IMR-90 (cell line): ENCODE measurements at places on chromosomes 5 and 9.

DNA sequence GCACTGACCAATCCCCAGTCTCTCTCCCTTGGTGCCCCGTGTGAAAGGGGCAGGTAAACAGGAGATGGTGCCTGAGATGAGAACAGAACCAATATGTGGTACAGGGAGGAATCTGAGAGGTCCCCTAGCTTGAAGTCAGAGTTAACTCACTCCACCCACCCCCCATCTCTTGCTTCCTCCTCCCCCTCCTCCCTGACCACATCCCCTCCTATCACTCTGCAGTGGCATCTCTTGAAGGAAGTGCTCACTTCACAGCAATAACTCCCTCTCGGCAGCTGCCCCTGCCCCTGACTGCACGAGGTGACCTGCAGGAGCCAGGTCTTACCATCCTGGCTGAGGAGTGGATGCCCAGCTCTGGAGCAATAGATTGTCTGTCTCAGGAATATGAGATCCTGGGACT lies 224.0 kb downstream of the GAS1 start:
- DNase-seq: no peak

DNA sequence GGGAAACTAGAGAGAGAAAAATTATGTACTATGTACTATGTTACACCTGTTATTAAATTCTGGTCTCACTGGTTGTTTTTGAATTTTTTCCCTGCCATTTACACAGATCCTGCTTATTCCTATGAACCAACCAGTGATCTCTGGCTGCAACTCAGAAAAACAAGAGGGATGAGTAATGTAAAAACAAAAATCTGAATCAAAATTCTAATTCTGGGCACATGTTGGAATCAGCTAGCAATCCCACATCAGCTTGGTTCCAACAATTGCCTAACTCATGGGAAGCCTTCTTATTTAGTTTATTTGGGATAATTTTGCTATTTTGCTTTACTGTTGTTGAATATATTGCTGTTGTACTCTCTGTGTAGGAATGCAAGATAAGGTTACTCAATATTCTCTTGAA lies 78.3 kb downstream of the PLK2 start:
- no peak for DNase-seq

GRCh38 chr9:682633-683508 lies 158.6 kb upstream of the DMRT1 start:
- DNase-seq: peak; percentile 43

- no peak for DNase-seq
These were observed 254.2 kb downstream of the TRIM32 start for GRCh38 chr9:116941266-116941665.

- DNase-seq: no peak
These were observed 1.1 kb downstream of the DNLZ start for GRCh38 chr9:136362450-136362784.

- no peak for DNase-seq
These were observed 55.6 kb downstream of the RXRA start for GRCh38 chr9:134381671-134382516.

DNA sequence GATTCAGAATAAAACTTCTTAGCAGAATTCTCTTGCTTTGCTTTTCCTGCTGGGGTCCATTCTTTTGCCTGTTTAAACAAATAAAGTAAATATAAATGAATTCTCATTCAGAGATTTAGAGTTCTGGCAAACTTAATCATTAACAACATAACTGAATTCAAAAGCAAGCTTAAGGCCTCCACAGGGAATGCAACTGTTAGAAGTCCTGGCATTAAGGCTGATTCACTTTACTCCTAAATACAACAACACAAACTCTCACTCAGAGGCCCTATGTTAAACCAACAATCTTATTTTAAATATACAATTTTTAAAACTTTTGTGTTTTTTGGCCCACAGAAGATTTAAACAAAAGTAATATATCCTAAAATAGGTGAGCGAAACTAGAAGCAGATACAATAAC lies 178.3 kb downstream of the AP3B1 start:
- no peak for DNase-seq

GRCh38 chr5:132203916-132204315 lies 23.7 kb downstream of the P4HA2 start:
- no peak for DNase-seq

- DNase-seq: no peak
These were observed 94.7 kb upstream of the ANKRD55 start for GRCh38 chr5:56327809-56328208.

- DNase-seq: no peak
These were observed 6.3 kb downstream of the PCDH1 start for GRCh38 chr5:141871870-141872269.

DNA sequence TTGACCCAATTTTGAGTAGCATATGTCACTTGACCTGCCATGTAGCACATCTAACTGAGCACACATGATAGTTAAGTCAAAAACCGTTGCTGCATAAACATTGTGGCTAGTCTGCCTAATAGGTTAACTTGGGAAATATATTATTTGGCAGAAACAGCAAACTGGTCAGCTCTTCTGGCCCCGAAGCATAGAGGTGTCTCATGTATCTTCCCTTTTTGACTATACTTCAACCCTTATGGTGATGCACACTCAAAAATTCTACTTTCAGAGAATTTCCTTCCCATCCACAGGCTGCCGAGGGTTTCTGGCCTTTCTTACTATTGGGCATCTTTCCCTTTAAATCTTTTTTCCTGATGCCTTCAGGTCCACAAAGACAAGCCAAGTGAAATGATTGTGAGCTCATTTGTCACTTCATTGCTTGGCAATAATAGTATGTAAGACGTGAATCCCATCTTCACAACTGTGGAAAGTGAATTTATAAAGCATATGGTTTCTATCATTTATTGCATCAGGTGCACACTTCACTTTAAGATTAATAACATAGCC lies 41.2 kb downstream of the MOCS2 start:
- DNase-seq: no peak

DNA sequence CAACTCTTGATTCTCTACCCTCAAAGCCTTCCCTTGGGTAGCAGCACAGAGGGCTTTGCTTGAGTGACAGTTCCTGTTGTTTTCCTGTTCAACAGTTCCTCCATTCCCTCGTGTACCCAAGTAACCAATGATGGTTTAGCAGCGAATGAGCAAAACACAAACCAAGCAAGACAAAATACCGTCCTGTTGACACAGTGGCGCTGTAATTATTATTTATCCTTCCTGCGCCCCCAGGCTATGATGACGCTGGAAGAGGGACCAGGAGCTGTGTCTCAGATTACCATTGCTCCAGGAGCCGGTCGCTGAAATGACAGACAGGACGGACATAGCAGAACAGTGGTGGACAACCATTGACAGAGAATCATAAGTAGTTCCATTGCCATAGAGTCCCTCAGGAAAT lies 154.8 kb downstream of the GADD45G start:
- DNase-seq: no peak

DNA sequence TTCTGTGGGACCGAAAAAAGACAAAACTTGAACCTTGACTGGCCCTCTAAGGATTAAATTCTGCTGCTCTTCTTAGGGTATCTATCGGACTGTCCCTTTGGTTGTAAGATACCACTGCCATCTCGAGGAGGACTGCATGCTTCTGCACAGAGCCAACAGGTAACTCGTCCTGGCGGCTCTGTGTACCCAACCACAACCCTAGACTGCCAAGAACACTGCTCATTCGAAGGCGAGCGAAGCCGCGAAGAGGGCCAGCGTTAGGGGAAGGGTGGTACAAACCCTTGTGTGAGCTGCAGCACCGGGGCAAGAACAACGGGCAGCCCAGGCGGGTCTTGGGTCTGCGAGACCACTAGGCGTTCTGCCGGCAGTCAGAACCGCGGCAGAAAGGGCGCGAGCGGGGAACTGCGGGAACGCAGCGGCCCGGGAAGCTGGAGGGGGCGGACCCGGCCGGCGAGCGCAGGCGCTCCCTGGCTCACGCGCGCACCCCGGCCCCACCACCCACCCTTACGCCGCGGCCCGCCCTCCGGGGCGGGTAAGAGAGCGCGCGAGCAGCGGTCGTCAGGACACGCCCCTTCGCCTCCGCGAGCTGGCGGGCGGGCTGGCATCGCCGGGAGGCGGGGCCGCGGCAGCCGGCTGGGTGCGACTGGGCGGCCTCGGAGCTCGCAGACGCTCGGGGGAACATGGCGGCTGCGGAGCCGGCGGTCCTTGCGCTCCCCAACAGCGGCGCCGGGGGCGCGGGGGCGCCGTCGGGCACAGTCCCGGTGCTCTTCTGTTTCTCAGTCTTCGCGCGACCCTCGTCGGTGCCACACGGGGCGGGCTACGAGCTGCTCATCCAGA lies at the start of gene ISOC1:
Gene ISOC1, plus strand, starts transcription at position 663 of the 837 bp plus-strand sequence. Its CDS starts 18 bp downstream, at position 681.
- DNase-seq: peak; percentile 86
